Lower leg skin (tissue), 4 donors: ENCODE measurements at places on chromosomes 6 and 20.

GRCh38 chr20:59084041-59084850 lies 41.7 kb upstream of the PRELID3B start:
- DNase-seq, result no peak

DNA sequence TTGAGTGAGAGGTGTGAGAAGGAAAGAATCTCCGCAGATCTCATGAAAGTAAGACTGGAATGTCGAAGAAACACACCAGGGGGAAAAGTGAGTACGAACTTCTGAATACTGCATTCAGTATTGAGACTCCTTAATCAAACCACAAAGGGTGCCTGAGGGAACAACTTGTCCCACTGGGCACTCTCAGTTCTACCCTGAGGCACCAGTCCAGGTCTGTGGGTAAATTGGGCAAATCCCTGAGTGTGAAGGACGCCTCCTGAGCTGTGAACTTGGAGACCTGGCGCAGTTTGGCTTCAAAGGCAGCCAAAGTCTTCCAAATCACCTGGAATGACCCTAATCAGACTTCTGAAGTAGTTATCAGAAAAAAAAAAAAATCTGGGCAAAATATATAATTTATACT lies 329.7 kb downstream of the BTBD9 start:
- no peak for DNase-seq

DNA sequence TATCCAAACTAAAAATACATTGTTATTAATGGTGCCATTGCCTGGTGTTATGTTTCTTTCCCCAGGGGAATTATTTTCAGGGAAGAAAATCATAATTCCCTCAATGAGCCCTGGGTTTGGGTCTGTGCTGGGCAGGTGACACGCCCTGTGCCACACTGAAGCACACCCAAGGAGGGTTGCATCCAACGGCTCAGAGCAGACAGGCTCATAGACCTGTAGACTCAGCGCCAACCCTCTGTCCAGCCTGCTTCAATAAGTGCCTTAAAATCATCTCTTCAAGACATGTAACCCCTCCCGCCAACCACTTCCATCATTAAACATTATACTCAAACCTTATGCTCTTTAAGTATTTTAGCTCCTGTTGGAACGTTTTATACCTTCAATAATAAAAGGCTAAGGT lies 225.3 kb upstream of the CDH4 start:
- DNase-seq, result peak; percentile 61

GRCh38 chr6:36119209-36119608 lies 11.1 kb upstream of the MAPK13 start:
- DNase-seq, result no peak

- DNase-seq, result no peak
Measured at GRCh38 chr6:126385536-126385935, 45.6 kb downstream of the CENPW start.

GRCh38 chr6:168222115-168223043 lies 97.2 kb downstream of the DACT2 start:
- peak; percentile 70 for DNase-seq

- no peak for DNase-seq
Measured at GRCh38 chr6:156659822-156660198, 117.4 kb upstream of the ARID1B start.

DNA sequence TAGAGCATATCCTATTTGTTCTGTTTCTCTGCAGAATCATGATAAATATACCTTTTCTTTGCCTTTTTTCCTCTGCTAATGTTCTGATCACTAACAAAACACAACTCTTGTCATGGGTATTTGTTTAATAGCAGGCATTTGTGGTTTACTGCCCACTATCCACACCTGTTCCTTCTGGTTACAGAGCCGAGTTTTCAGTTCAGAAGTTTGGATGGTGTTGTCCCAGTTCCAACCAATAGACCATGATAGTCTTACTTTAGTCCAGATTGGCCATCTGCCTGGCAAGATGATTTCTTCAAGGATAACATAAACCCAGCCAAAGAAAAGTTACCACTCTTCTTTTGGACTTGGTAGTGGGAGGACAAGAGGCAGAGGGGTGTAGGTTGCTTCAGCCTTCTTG lies 211.2 kb downstream of the TFAP2A start:
- no peak for DNase-seq

DNA sequence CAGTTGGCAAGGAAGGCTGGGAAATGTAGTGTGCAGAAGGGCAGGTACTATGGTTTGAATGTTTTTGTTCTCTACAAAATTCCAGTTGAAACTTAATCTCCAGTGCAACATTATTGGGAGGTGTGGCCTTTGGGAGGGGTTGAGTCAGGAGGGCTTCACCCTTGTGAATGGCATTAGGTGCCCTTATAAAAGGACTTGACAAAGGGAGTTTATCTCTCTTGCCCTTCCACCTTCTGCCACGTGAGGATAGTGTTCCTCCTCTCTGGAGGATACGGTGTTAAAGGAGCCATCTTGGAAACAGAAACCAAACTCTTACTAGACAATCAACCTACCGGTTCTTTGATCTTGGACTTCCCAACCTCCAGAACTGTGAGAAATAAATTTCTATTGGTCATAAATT lies 82.2 kb upstream of the LRFN2 start:
- DNase-seq, result no peak

DNA sequence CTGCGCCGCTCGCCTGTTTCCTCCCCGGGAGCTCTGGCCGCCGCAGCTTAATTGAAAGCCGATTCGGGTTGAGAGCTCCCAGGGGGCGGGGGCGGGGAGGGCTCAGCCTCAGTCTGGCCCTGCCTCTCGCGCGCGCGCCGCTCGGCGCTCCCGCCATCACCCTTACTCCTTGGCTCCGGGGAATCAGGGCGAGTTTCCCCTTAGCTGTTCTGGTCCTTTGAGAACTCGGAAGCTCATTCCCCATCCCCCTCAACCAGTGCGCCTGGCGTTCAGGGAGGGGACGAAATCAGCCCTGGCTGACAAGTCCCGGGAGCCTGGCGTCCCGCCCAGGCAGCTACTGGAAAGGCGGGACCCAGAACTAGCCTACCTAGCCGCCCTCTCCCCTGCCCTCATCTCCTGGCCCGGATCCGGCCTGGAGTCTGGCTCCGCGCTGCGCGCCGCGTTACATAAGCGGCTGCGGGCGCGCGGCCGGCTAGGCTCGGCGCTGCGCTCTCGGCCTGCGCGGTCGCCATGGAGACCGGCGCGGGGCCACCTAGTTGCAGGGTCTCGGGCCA lies 2.8 kb downstream of the SLC12A5 start:
- no peak for DNase-seq

DNA sequence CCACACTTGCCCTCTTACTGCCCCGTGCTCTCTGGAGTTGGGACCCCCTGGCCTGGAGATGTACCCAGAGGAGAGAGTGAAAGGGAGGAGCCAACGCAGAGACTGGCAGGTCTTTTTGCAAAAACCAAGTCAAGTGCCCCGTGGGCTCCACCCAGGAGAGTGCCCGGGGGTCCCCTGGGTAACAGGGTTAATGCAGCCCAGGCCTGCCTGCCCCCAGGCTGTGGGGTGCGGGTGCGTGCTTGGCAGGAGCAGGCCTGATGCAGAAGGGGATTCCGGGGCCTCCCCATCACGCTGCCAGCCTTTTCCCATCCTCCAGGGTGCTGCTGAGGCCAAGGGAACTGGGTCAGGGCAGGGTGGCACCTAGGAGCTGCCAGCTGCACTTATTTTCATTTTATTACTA lies 184.4 kb downstream of the ERMARD start:
- DNase-seq, result no peak

- peak; percentile 51 for DNase-seq
Measured at GRCh38 chr6:30450909-30451841, 38.1 kb upstream of the HLA-E start.

DNA sequence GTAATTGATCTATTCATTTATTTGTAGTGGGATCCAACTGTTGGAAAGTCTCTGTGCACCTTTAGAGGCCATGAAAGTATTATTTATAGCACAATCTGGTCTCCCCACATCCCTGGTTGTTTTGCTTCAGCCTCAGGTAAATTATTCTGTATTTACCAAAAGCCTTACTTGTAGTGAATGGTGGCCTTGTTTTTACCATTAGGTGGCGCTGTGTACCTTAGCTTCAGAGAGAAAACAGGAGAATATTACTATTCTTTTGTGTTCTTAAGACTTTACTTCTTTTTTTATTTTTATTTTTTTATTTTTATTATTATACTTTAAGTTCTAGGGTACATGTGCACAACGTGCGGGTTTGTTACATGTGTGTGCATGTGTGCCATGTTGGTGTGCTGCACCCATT lies 23.7 kb downstream of the PEX7 start:
- no peak for DNase-seq

DNA sequence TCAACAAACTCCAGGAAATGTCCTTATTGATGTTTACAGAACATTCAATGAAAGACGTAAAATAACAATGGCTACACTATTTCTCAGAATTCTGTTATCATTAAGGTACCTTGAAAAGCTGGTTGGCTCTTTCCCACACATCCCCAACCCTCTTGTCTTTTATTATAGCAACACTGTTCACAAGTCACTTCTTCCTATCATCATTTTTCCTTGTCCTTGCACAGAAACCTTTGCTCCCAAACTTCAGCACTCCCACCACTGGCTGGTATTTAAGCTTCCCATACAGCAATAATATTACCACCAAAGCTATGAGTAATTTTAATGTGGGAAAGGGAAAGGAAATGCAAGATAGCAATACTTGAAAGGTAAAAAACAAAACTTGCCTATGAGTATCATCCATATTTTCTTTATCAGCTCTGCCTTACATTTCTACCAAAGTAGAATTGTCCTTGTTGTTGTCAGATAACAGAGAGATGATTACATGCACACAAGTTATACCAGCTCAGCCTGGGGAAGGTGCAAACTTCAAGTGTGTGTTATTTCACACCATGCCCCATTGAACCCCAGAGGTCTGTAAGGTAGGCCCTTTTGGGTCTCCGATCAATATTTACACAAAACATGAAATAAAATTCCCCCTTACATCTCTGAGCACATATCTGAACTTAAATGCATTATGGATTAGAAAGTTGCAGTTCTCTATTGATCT lies 32.2 kb downstream of the ARHGAP18 start:
- no peak for DNase-seq

DNA sequence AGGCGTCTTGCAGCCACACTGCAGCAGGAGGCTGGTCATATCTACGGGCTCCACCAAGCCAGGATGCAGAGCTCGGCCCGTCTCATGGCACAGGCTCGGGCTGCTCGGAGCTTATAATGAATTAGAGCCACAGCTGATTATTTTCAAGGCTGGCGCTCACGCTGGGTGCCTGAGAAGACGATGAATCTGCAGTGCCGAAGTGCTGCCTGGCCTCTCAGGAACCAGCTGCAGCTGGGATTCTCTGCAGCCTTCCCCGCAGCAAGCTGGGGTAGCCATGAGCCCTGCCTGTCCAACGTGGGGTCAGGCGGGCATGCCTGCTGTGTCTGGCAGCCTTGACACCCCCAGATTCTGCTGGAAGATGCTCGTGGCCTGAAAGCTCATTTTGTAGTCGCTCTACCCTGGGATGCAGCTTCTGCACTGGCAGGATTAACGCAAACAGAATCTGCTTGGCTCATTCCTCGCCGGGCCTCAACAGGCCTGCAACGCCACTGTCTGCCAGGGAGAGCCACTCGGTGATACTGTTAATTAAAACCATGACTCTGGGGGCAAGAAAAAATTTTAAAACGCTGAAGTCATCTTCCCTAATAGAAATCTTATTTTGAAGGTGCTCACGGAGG lies 104.3 kb downstream of the CDH26 start:
- DNase-seq, result no peak

GRCh38 chr6:72040111-72040510 lies 153.8 kb downstream of the RIMS1 start:
- DNase-seq, result no peak

- no peak for DNase-seq
Measured at GRCh38 chr6:56043761-56044160, 168.4 kb upstream of the BMP5 start.

GRCh38 chr6:148892247-148892646 lies 145.4 kb downstream of the UST start:
- DNase-seq, result no peak

DNA sequence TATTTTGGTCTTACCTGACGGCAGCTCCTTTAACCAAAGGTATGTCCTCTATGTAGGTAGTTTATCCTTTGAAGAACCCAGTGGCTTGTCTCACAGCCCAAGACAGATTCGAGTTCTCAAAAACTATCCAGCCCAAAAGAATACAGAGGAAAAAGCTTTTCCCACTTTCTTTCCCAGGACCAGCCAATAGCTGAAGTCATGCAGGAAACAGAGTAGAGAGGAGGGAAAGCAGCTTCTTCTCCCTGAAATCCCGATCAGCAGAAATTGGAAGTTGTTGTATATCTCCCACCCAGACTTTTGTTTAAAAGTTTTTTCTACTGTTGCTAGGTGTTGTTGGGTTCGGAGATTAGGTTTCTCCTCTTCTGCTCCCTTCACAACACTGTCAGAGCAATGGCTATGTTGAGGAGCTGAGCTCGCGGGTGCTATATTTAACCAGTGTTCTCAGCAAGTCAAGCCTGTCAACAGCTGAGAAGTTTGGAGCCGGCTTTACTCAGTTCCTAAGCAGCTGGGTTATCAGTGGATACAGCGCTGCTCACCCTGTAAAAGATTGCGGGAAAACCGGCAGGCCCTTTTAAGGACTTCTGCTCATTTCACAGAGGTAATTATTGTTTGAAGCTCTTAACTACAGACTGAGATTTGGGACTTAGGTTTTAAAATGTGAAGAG lies at the start of gene FILIP1:
Gene FILIP1 (minus strand): TSS at position 401 of the 665 bp plus-strand sequence. CDS start 78,828 bp downstream, outside the sequence.
- DNase-seq, result no peak

DNA sequence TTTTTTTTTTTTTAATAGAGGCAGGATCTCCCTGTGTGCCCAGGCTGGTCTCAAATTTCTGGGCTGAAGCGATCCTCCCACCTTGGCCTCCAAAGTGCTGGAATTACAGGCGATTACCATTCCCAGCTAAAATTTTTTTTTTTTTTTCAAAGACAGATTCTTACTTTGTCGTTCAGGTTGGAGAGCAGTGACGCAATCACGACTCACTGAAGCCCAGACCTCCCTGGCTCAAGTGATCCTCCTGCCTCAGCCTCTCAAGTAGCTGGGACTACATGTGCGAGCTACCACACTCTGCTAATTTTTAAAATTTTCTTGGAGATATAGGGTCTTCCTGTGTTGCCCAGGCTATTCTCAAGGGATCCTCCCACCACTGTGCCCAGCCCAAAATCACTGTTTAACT lies 58.0 kb upstream of the MYO6 start:
- no peak for DNase-seq

GRCh38 chr6:38012573-38012972 lies 193.0 kb downstream of the ZFAND3 start:
- DNase-seq, result no peak

DNA sequence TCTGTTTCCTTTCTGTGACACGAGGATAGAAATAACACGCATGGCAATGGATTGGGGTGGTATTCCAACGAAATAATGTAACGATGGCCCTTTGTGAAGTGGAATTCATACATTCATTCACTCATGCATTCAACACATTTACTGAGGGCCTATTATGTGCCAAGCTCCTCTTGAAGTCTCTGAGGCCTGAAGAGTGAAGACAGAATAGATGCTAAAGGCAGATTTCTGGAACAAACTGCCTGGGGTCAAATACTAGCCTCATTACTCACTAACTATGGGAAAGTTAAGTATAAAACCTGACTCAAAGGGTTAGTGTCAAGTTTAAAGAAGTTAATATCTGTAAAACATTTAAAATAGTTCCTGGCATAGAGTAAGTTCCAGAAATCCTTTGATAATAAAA lies 279.6 kb upstream of the SULF2 start:
- no peak for DNase-seq

GRCh38 chr6:135323202-135323668 lies 142.1 kb downstream of the MYB start:
- no peak for DNase-seq

- no peak for DNase-seq
Measured at GRCh38 chr6:6497976-6498375, 90.5 kb upstream of the LY86 start.
